ENCODE measurements at places on chromosomes 16 and 17.

DNA sequence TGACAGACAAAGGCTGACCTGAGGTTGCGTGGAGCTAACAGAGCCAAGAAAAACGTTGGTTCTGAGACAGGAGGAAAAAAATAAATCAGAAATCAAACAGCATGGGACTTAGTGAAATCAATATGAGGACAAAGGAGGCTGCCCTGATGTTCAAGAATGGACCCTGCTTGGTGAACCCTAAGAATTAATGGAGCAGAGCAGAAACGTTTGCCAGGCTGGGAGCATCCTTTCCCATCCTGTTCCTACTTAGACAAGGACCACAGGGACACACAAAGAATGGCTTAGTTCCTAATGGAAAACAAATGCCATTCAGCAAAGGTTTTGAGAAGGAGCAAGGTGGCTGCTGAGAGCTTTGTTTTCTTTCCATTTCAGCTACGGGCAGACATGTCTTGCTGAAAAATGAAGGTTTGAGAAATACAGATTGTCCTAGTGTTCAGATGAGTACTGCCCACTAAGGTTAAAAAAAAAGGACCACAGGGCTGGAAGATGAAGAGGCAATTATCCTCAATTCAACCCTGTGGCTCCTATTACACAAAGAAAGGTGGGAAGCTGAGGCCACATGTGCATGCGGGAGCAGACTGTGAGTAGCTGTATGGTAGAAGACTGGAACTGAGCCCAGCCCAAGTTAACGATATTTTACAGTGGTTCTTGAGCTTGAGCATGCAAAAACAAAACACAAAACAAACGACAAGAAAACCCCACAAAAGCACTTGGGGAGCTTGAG lies 230.1 kb downstream of the SLC39A11 start:
- no peak for DNase-seq

- no peak for DNase-seq
Measured at GRCh38 chr16:47895146-47895545, 260.6 kb downstream of the ABCC12 start.

DNA sequence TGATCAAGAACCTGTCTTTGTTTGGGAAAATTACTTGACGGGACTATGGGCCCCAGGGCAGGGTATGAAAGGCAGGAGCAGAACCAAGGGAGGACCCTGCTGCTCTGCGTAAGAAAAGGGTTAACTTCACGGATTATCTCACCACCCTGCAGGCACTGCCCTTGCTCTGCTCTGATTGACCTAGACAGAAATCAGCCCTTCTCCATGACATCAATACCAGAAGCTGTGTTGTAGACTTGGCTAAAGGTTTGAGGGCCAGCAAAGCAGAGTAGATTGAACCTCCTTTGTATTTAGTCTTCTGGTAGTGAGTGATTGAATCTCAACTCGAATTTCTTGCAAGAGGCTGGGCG lies 52.9 kb upstream of the ETV4 start:
- no peak for DNase-seq

DNA sequence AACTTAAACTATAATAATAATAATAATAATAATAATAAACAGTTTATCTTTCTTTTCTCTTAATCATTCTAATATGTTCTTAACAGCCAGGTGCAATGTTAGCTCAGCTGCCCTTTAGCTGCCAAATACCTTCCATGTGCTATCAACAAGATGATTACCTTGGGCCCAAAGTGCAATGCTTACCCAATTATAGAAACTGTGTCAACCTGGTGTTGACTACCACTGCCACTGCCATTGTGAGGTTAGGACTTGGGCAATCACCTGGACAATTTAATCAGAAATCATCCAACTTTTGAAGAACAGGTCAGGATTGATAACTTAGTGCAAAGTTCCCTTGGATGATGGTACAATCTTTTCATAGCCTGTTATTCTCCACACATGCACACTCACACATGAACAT lies 371.8 kb upstream of the SALL1 start:
- no peak for DNase-seq

DNA sequence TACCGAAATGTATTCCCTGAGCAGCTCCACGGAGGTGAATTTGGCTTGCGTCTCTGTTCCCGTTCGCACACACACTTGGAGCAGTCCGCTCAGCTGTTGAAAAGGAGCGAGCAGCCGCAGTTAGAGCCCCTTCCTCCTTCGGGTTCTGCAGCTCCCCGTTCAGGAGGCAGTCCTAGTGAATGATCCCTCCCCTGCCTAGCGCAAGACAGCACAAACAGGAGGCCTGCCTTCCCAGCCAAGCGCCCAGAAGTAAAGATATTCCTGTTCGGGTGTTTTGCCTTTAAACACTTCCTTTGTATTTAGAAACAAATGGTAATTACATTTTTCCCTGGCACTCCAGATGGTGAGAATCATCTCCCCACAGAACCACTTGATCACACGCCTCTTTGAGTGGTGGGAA lies 64.7 kb downstream of the ABCC12 start:
- no peak for DNase-seq

DNA sequence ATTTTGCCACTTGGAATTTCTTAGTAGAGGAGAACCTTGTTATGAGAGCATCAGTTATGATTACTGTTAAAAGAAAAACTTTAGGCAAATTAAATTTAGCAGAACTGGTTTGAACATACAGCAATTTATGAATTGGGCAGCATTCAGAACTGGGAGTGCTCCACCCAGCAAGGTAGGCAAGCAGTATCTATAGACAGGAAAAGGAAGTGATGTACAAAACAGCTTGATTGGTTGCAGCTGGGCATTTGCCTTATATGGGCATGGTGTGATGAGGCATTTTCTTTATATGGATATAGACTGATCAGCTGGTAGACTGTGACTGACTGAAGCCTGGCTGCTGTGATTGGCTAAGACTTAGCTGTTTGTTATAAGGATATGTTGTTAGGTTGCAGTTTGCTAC lies 17.6 kb upstream of the CYLD start:
- no peak for DNase-seq

GRCh38 chr16:11084484-11084875 lies 140.1 kb downstream of the CLEC16A start:
- DNase-seq: no peak

GRCh38 chr17:78289802-78290363 lies 58.5 kb downstream of the TMEM235 start:
- DNase-seq: no peak

- no peak for DNase-seq
Measured at GRCh38 chr17:17738901-17739300, 57.6 kb downstream of the RAI1 start.

GRCh38 chr16:88382491-88383400 lies at the start of gene ZNF469:
Gene ZNF469 (plus strand): TSS chr16:88382959. CDS start chr16:88427471, 44,512 bp downstream.
- DNase-seq: no peak

GRCh38 chr16:88781140-88782077 lies 3.6 kb downstream of the PIEZO1 start:
- no peak for DNase-seq

- no peak for DNase-seq
Measured at GRCh38 chr17:73748508-73748907, 104.3 kb upstream of the SDK2 start.

DNA sequence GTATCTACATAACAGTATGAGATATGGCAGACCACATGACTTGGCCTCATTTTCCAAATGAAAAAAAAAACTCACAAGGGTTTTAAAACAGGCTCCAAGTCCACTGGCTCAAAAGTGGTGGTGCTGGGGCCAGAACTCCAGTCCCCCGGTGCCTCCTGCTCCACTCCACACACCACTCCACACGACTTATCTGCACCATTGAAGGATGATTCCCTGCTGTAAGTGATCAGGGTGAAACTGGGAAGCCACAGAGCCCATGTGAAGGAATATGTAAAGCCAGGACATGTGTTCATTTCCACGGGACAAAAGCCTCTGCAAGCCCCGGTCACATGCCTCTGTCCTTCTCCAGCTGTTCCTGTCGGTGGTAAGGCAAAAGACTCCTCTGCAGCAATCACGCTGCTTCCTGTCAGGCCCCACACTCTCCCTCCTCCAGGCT lies 97.2 kb downstream of the ZNF18 start:
- no peak for DNase-seq

GRCh38 chr17:36647636-36648035 lies 46.3 kb downstream of the MRM1 start:
- no peak for DNase-seq

DNA sequence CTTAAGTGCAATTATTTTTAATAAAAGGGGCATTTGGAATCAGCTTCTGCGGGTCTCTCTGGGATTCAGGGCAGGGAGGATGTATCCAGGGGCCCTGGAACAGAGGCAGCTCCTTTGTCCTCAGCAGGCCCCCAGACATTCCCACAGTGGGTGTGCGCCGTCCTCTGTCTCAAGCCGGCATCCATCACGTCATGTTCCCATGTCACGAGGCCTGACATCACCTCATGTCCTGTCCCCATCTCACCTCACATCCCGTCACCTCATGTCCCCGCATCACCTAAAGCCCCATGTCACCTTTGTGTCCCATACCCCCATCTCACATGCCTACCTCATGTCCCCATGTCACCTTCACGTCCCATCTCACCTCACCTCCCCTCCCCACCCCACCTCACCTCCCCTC lies 18.5 kb downstream of the GAA start:
- no peak for DNase-seq

DNA sequence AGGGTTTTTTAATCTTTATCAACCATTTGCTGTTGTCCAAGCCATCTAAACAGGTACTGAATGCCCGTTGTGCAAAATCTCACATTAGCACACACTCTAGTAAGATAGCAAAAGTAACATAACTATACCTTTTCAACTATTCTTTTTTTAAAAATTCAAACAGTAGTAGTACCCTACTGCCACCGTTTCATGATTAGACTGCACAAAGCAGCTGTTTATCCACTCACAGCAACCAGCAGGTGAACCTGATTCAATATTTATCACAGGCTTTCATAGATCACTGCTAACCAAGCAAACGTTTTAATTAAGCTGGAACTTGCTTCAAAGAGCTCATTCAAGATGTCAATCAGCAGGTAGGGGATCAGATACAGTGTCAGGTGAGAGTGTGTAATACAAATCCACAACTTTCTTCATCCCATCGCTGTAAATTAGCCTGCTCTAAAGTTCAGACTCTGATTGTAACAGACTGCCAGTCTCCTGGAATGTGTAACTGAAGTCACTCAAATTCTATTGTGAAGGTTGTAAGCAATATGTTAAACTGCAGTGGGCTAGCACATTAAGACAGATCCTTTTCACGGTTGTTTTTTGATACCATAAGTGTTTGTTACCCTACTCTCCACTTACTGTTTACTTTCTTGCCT lies 47.3 kb downstream of the BRIP1 start:
- no peak for DNase-seq

DNA sequence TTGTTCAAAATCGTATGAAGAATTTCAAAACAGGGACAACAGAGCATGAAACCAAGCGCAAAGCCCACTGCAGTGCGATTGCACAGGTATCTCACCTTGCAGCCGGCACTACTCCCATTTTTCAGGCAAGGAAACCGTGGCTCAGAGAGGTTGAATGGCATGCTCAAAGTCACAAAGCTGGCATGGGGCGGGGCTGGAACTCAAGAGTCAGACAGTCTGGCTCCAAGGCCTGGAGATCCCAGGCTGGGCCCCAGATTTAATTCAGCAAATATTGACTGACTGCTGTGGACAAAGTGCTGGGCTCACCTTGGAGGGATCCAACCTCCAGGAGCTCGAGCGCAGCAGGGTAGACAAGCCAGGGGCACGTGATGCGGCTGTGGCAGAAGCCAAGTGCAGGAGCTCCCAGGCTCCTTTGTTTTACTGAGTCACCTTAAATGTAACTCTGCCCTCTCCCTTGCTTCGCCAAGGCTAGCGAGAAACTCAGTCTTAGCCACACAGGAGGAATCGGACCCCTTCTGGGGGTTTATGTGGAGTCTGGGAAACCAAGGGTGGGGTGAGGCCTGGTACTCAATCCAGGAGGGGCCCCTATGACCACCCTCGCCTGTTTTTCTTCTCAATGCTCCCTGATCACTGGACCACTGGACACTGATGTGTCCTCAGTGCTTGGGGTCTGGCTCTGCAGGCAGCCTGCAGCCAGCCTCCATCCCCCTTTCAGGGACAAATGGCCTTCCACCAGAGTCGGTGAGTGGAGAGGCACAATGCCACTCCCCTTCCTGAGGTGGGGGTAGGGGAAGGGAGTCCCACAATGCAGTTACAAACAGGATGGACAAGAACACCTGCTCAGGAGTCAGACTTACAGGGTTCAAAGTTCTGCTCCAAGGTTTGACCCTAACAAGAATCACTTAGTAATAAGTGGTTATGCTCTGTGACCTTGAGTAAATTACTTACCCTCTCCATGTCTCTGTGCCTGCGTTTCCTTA lies 3.9 kb upstream of the SPATA20 start:
- no peak for DNase-seq
